Glomerular endothelial cell (primary cell): ENCODE measurements at places on chromosomes 3 and 15.

DNA sequence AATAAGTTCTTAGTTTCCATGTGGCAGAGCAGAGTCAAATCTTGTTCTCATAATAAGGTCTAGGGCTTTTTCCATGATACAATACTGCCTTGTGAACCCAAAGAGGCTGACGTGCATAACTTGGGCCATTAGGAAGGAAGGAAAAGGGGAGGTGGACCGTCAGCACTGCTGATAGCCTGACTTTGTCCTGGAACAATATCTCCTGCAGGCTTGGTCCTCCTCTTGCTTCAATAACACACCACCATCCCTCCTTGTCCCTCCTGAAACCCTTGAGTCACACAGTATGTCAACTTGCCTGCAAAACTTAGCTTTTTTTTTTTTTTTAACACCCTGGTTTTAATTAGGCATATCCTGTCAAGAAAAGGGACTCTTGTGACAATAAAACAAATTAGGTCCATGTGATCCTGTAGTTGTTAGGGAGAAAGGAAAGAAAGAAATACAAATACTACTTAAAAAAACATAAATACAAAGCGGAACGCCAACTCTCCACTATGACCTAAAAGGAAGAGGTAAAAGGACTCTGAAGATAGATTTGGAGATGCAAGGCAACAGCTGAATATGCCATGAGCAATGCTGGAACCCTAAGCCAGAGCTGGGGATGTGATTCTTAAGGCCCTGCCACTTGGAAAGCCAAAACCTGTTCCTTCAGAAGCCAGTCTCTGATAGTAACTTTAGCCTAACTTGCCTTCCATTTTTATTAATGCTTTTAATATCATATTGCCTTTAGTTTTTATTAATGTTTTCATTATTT, 67.0 kb downstream of the WWTR1 start:
- DNase-seq: no peak

GRCh38 chr3:69368129-69368741, 17.7 kb downstream of the FRMD4B start:
- DNase-seq: no peak

DNA sequence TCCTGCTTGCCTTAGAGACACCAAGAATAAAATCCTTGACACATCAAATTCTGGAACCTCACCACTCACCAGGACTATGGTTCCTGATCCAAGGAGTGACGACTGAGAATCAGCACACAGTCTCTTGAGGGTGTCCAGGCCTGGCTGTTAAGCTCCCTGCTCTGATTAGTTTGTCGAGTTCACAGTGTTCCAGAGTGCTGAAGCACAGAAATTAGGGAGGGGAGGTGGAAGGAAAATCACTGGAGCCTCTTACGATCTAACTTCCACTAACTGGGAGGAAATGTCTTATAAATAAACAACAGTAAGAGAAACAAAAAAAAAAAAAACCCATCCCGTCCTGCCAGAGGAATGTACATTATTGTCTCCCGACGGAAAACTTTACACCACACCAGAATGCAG, 330.2 kb downstream of the TIGIT start:
- peak; percentile 47 for DNase-seq

DNA sequence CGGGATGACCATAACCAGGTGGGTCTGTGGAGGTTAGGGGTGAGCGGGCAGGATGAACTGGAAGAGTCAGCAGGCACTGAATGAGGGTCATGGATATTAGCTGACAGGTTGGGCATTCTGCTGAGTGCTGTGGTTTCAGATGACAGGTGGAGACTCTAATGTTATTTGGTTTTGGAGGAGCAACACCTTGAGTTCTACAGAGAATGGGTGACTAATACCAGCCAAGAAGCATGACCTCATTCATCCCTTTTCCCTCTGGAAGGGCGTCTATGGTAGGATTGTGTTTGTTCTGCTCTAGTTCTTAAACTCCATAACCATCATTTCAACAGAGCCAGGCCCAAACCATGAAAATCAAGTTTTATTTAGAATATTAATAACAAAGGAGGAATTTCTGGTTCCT, 550.7 kb upstream of the LMCD1 start:
- DNase-seq: no peak

DNA sequence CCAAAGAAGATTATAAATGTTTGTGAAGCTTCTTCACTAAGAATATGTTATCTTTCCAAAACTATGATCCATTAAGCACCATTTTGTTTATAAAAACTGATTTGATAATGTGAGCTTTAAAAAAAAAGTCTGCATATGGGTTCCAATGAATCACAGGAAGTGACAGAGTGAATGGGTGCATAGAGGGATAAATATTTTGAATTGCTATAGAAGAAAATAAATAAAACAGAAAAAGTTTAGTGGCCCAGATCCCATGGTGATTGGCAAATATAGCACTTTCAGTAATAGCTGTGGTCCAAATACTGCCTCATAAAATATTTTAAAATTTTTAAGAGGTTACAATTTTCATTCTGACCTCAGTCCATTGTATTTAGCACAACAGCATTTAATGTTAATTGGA, 19.2 kb downstream of the CPA3 start:
- DNase-seq: no peak

DNA sequence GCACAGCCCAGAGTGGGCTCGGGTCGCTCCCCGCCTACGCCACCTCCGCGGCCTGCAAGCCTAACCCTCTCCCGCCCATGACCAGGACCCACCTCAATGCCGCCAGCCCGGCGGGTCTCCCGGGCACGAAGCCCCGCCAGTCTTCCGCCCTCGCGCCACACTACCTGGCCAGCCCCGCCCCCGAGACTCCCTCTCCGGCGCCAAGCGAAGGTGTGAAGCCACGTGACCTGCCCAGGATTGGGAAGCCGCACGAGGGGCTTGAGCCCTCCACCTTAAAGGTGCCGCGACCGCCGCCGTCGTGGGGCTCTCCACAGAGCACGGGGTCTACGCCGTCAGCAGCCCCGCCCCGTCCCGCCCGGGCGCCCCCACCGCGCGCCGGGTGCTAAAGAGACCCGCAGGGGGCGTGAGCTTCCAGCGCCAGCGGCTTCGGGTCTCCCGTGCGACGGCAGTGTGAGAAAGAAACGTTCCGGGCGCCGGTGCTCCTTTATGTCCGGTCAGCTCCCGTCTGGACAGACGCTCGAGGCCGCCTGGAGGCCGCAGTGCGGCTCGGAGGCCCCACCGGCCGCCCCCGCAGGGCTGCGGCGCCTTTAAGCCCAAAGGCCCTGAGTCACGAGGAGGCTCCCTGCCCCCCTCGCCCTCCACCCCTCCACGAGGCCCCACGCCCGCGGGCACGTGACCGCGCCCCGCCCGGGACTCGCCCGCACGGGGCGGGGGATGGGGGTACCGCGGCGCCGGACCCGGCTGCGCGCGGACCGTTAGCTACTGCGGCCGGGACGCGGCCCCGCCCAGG, at the start of gene CPEB1:
Gene CPEB1 (minus strand): TSS at position 319 of the 790 bp plus-strand sequence. CDS start 18,904 bp downstream, outside the sequence.
- no peak for DNase-seq

DNA sequence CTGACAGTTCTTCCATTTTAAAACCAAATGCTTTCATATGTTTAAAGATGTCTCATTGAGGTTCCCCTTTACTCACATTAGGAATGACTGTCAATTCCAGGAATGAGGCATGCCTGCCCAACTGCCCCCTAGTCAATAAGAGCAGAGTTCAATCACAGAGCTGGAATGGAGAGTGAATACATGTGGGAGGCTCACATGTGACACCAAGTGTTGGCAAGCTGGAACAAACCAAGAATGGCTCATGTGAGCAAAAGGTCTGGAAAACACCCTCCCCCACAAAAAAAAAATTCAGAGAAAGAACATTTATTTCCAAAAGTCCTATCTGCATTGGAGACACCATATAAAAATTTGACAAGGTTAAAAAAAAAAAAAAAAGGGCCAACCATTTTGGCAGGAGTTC, 3.7 kb downstream of the PBRM1 start:
- DNase-seq: no peak

DNA sequence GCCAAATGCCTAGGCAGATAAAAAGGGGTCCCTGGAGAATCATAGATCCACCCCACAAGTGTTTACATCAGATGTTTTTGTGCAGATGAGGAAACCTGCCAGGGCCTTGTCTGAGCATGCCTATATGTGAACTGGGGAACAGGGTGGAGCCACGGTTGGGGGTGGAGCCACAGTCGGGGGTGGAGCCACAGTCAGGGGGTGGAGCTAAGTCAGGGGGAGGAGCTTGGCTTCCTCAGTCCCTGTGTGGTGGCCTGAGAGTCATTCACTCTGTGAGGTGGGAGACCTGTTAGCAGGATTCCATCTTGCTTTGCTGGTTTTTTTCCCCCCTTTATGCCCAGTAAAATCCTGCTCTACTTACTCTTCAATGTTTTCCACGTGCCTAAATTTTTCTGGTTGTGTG, 57.8 kb upstream of the TGFBR2 start:
- no peak for DNase-seq

GRCh38 chr3:14915636-14916222, 31.7 kb upstream of the NR2C2 start:
- no peak for DNase-seq

- no peak for DNase-seq
These were observed at the start of gene P2RY13 for GRCh38 chr3:151329363-151329762. Gene P2RY13, minus strand, starts transcription at chr3:151329549. Its CDS starts 21 bp downstream, at chr3:151329528.

GRCh38 chr15:88395872-88396781, 71.1 kb downstream of the MRPL46 start:
- no peak for DNase-seq

GRCh38 chr3:175956964-175957363, 1097.8 kb downstream of the NAALADL2 start:
- DNase-seq: no peak

DNA sequence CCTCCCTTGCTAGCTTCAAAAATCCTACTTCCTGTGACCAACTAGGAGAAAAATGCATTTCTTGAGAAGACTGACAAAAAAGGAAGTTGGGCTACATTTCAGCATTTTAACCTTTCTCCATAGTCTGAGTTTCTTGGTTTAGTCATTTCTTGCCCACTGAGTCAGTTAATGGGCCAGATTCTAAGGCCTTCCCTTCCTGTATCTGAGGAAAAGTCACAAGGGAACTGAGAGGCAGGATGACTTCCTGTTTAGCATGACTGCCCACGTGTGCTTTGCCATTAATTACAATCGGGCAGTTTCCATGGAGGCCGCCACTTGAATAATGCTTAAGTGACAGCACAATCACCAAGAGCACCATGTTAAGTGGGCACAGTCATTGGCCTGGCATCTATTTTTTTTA, 794.4 kb upstream of the LMCD1 start:
- DNase-seq: peak; percentile 70

DNA sequence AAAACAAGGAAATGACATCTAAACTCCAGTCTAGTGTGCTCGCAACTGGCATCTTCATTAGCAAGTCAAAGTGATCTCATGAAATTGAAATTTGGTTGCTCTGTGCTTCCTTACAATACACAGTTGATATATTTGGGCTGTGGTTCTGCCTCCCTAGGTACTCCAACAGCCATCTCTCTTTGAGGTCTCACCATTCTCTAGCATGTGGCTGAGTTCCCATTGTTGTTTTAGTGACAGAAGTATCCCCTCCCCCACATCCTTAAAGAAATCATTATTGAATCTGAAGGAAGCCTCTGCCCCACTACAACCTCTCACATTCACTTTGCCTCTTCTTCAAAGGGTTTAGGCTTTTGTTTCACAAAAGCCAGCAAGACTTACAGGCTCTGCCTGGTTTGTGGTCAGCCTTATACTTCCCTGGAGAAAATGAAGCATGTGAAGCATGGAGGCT, 516.5 kb downstream of the NLGN1 start:
- DNase-seq: no peak

- no peak for DNase-seq
These were observed 331.5 kb upstream of the TPRG1 start for GRCh38 chr3:188840290-188840689.

DNA sequence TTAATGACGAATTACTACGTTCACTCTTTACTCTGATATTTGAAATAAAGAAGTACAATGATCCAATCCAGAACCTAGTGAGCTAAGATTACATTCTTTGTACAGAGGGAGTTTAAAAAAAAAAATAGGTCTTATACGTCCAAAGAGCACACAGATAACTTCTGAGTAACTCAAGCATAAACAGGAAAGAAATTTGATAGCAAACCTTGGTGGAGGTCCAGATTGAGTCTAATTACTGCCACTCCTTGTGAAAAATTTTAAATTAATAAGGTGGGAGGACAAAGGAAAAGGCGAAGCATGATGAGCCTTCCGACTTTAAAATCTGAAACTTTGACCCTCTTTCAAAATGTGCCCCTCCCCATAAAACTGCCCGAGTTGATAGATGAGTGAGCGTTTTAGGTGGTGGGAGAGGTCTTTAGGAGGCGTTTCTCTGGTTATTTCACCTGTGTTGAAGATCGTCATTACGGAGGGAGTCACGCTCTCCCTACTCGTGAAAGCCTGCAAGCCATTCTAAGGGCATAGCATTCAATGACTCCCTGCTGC, 127.0 kb upstream of the ROBO2 start:
- DNase-seq: no peak
